ENCODE measurements at places on chromosomes 4 and X. TPM values are rescaled to one million over a fixed set of nuclear protein-coding genes. Genes with fewer than 3 reads are reported as not detected.

GRCh38 chrX:115948018-115948923, 222.3 kb upstream of the AGTR2 start:
- DNase-seq, result no peak

GRCh38 chrX:16612257-16612897, 37.6 kb upstream of the S100G start:
- DNase-seq, result no peak

DNA sequence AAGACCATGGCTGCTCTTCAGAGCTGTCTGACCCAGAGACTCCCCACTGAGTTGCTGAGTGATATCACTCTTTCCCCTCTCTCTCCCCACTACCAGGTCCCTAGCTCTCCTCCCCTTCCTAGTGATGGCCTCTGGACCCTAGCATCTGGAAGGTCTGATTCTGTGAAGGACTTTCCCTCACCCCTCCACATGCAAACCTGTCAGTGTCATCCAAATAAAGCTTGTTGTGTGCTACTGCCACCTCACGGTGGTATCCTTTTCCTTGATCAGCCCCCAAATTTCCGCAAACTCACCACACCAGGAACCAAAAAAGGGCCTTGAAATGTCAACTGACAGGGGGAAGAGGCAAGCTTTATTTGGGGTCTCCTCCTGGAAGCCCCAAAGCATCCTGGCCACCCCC, 500.2 kb downstream of the IDS start:
- no peak for DNase-seq

- DNase-seq, result no peak
Observed at GRCh38 chrX:71081330-71082123, 13.4 kb upstream of the SNX12 start.

GRCh38 chrX:19964017-19964710, 26.7 kb downstream of the BCLAF3 start:
- no peak for DNase-seq

- no peak for DNase-seq
Observed at GRCh38 chr4:83115000-83115399, 471 bp upstream of the PLAC8 start.

DNA sequence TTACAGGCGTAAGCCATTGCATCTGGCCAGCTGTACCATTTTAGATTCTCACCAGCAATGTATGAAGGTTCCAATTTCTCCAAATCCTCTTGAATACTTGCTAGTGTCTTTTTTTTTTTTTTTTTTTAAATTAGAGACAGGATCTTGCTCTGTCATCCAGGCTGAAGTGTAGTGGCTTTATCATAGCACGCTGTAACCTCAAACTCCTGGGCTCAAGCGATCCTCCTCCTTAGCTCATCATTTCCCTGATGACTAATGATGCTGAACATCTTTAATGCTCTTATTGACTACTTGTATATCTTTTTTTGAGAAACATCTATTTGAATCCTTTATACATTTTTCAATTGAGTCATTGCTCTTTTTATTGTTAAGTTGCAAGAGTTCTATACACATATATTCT, 40.3 kb downstream of the HDAC8 start:
- DNase-seq, result no peak

GRCh38 chr4:37758226-37758625, 68.3 kb upstream of the PGM2 start:
- no peak for DNase-seq

DNA sequence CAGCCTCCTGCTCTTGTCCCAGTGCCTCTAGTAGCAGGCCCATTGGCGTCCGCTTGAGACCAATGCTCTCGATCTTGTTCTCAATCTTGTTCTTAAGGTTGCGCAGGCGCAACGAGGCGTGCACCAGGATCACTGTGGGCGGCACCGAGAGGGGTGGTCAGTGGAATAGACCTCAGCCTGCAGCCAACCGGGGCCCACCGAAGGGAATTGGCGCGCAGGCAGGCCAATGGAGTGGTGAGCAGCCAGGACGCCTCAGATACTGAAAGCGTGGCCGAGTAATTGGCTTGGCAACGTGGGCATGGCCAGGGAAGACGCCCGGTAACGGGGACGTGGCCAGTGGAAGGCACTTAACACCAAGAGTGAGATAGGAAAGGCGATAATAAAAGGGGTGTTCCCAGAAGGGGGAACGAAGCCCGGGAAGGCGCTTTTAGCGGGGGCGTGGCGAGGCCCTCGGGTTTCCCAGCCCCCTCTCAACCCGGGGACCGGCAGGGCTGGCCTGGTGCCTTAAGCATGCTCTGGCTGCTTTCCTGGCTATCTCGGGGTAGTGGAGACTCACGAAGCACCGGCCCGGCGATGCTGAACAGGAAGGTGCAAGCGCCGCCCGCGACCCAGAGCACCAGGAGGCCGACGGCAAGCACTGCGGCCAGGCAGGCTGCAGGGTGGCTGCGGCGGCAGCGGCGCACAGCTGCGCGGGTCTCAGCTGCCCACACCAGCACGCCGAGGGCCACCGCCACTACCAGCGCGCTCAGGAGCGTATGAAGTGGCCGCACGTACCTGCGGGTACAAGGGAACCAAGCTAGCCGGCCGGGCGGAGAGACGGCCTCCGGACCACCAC, 1.7 kb downstream of the PRAF2 start:
- peak; percentile 83 for DNase-seq

GRCh38 chr4:16685536-16685935, 212.9 kb downstream of the LDB2 start:
- DNase-seq, result no peak

- DNase-seq, result no peak
Observed at GRCh38 chr4:10034136-10034535, 12.8 kb upstream of the SLC2A9 start.

Gene CXorf51A
- total RNA-seq, result not detected

Gene FRYL
- 36.2 TPM for total RNA-seq

Gene GPR34
- total RNA-seq, result 10.0 TPM

Gene IDUA
- 8.6 TPM for total RNA-seq

Gene EDA
- total RNA-seq, result 12.4 TPM

Gene TMPRSS11F
- not detected for total RNA-seq

Gene IQSEC2
- total RNA-seq, result 11.6 TPM

Gene KCND1
- 0.68 TPM for total RNA-seq

Measured in Right ventricle myocardium inferior (tissue), 1 donor.